ENCODE measurements at places on chromosomes 6 and 20.

DNA sequence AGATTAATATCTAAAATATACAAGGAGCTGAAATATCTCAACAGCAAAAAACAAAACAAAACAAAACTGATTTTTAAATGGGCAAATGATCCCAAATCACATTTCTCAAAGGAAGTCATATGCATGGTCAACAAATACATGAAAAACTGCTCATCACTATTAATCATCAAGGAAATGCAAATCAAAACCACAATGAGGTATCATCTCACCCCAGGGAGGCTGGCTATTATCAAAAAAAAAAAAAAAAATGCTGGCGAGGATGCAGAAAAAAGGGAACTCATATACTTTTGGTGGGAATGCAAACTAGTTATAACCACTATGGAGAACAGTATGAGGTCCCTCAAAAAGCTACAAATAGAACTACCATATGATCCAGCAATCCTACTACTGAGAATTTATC lies 34.6 kb downstream of the REPS1 start:
- DNase-seq, result no peak

GRCh38 chr6:111975466-111975865 lies 78.4 kb upstream of the CCN6 start:
- DNase-seq, result no peak

DNA sequence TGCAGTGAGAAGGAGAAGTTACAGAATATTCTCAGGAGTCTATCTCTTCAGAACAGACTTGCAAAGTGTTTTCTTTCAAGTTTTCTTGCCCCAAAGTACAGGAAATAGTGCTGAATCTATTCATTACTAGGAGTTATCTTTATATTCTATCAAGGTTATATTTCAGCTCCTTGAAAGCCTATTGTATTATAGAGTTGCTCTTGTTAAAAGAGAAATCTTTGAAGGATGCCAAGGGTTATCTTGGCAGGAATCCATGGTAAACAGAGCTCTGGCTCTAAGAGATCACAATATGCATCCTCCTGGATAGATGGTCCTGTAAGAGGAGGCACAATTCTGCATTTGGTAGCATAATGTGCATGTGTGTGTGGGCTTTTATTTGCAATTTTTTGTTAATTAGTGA lies 21.2 kb upstream of the SNRPB2 start:
- DNase-seq, result no peak

DNA sequence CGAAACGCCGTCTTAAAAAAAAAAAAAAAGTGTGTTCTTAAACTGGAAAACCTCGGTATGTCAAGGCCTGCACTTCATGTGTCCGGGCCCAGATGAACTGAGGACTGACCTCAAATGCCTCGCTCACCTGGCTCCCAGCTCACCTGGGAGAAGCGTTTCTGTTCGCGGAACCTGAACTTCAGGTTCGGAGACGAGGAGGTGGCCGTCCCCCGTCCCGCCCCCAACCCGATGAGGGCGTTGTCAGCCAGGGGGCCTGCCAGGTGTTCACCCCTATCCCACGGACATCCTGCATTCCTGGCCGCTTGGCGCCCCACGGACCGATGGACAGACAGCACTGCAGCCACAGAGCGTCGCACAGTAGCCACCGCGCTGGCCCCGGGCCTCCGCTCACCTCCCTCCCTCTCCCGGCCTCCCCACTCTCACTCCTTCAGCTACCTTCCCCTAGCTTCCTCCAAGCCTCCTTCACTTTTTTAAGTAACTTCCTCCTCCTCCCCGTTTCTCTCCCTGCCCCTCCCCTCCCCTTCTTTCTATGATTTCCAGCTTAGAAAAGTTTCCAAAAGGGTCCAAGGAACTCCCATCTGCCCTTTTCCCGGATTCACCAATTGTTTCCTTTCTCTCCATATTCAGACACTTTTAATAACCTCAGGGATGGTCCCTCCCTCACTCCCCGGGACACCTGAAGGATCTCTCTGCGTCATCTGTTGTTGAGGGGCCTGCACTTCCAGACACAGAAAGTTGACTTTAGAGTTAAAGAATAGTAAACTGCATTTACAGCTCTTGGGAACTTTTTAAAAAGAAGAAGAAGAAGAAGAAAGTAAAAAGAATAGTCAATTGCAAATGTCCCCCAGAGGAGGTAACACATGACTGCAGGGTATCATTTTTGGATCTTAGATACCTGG lies 22.7 kb upstream of the MCM3 start:
- no peak for DNase-seq

GRCh38 chr6:1279065-1279464 lies 32.8 kb upstream of the FOXQ1 start:
- DNase-seq, result no peak

DNA sequence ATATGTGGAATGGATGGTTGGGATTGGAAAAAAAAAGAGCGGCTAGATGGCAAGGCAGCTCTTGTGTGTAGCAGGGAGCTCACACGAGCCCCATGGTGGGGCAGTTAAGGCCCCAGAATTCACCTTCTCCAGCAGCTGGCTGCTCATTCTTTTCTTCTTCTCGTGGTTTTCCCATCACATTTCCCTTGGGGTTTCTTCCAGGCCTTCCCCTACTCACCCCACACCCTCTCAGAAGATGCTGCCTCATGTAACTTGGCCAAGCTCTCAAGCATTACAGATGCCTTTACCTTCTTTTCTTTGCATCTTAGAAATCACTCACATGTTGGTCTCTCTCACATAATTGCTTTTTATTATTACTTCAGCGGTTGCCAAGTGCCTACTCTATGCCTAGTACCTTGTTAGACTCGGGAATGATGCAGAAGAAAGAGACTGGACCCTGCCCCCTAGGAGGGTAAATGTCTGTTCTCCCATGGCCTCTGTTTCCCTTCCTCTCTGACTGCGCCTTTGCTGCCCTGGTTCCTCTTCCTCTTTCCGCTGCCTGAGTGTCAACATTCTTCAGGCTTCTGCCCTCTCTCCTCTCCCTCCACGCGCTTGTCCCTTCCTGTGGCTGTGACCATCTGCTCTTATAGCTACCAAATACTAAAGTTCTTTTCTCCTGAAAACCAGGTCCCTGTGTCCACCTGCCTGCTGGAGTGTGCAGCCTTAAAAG lies 28.6 kb downstream of the PPARD start:
- no peak for DNase-seq

DNA sequence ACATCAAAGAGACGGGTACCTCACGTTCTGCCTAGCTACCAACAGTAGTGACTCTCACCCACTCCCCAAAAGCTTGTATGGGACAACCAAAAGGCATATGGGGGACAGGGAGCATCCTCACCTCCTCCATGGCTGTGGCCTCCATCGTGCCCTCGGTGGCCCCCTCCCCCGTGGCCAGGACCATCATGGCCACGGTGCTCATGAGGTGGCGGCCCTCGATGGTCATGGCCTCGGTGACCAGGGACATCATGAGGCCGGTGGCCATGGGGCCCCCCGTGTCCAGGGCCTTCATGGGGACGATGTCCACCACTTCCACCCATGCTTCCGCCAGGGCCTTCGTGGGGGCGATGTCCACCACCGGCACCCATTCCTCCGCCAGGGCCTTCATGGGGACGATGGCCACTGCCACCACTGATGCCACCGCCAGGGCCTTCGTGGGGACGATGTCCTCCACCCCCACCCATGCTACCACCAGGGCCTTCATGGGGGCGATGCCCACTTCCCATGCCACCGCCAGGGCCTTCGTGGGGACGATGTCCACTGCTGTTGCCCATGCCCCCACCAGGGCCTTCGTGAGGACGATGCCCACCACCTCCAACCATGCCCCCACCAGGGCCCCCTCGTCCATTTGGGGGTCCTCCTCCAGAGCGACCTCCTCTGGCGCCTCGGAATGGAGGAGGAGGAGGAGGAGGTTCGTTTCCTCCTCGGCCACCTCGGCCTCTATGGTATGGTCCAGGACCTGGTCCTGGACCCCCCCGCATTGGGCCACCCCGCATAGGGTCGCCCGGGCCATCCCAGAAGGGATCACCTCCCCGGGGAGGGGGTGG lies 15.0 kb downstream of the PPP1R10 start:
- DNase-seq, result no peak

DNA sequence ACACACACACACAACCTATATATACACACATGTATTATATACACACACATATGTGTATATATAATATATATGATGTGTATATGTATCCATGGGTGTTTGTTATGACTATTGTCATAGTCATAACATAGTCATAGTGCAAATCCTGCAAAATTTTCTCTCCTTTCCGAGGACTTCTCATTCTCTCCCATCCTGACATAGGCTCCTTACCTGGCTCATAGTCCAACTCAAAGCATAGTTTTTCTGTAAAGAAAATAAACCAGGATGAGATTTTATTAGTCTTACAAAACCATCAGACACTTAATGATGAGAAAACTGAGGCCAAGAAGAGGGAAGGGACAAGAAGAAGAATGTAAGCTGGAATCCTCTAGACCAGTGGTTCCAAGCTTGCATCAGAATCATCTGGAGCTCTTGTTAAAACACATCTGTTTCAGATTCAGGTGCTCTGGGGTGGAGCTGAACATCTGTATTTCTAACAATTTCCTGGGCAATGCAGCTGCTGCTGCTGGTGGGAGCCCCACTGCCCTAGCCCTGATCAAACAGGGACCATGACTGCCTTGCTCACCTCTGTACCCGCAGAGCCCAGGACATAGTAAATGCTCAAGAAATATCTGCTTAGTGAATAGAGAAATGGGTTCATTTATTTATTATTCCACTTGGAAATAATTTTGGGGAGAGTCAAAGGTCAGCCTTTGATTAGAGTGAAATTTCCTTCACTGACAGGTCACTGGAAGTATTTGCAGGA lies 5.3 kb downstream of the TRIM10 start:
- DNase-seq, result no peak

DNA sequence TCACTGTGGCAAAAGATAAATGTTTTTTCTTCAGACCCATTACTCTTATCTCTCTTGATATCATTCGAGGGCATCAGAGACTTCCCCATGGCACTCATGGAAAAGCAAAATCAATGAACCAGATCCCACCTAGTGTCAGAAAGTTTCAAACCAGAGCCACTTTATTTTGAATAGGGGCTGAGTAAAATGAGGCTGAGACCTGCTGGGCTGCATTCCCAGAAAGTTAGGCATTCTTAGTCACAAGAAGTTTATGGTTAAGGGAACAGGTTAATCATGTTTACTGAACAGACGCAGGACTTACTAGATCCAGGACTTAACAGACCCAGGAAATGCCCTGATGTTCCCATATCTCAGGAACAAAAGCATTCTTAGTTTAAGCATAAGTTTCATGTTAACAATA lies 369.9 kb downstream of the BTBD3 start:
- no peak for DNase-seq

DNA sequence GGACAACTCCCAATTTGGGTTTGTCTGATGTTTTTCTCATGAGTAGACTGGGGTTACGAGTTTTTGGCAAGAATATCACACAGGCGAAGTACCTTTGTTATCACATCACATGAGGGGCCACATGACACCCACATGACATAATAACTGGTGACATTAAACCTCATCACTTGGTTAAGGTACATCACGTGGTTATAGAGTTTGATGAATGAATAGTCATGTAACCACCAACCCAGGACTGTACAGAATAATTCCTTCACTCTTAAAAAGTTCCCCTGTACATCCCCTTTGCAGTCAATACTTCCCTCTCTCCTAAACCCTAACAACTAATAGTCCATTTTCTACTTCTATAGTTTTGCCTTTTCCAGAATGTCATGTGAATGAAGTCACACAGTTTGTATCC lies 83.4 kb downstream of the REV3L start:
- no peak for DNase-seq

- no peak for DNase-seq
These were observed 4.8 kb downstream of the FBXO5 start for GRCh38 chr6:152978058-152978457.

DNA sequence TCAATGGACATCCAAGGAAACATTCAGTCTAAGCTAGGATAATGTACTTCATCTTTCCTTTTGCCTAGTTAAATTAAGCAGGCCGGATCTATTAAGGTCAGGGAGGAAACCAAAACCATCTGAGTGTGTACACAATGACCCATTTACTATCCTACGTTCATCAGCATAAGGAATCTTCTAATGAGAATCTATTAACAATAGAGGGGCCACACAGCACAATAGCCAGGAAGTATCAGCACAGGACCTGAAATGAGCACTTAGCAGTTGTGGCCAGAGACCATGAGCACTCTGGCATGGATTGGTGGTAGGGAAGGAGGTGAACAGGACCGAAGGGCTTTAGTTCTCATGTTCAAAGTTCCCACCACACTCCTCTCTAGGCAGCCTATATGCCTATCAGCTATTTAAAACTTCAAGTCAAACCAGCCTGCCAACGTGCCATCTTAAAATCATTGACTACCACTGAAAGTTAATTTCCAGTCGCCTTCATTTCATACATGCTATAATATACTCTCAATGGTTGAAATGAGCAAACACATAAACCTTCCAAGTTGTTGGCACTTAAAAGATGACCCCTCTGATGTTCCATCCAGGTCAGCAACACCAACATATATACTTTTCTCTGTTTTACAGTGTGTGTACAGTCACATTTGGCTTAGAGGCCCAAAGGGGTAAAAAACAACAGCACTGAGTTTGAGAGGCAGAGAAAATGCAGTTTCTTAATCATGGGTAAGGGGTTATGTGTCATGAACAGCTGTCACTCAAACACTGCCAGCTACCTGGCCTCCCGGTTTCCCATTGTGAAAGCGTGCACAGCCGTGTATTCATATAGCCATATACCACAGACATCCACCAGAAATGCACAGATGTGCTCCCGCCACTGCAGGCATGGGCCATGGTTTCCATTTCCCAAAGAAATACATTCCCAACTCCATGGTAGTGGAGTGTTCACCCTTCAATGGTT lies 184.3 kb downstream of the TBXT start:
- no peak for DNase-seq

GRCh38 chr20:61694682-61695081 lies 371.0 kb downstream of the TAF4 start:
- DNase-seq, result no peak

- no peak for DNase-seq
These were observed 40.4 kb downstream of the CEBPB start for GRCh38 chr20:50230871-50231560.

DNA sequence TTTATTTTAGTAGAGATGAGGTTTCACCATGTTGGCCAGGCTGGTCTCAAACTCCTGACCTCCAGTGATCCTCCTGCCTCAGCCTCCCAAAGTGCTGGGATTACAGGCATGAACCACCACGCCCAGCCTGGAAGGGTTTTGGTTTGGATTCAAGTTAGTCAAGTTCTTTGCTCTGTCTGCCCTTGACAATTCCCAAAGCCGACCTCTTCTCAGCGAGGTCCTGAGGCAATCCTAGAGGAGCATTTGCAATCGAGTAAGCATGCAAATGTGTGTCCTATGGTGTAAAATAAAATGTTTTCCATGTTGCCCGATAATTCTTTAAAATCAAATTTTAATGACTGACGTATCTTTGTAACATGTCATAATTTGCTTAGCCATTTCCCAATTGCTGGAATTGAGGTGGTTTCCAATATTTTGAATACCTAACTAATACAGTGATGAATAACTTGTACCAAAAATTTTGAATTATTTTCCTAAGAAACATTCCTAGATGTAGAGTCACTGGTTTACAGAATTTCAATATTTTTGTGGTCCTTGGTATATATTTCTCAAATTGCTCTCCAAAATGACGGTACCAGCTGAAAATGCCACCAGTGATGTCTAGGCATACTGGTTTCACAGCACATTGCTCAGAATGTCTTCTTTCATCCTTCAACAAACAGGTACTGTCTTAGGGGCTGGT lies 38.7 kb downstream of the GTF2H5 start:
- no peak for DNase-seq

- DNase-seq, result no peak
These were observed 498.7 kb downstream of the TENT5A start for GRCh38 chr6:81253821-81254220.

GRCh38 chr6:114718716-114719270 lies 376.0 kb upstream of the HS3ST5 start:
- no peak for DNase-seq

Measured in CD8-positive, alpha-beta T cell (primary cell).